T-helper 2 cell (primary cell): ENCODE measurements at places on chromosomes 1 and 21.

GRCh38 chr1:15229707-15230131 is 17.3 kb upstream of the FHAD1 start:
- no peak for DNase-seq

DNA sequence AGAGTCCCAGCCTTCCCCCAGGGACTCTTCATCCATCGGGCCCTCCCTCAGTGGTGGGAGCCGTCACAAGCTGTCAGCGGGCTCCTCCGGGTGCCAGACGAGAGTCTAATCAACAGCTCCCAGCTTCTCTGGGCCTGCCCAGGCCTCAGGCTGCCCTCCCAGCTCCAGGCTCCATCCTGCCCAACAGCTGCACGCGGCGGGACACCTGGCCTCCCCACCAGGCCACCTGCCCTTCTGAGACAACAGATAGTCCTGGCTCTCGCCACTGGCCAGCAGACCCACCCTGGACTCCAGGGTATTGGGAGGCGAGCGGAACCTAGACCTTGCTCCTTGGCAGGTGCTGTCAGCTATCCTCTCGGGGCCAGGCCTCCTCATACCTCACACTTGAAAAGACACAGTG is 3.1 kb downstream of the WNT4 start:
- no peak for DNase-seq

- DNase-seq, result no peak
Measured at GRCh38 chr1:114099268-114099667, 54.4 kb downstream of the SYT6 start.

GRCh38 chr21:35724156-35724555 is 336.2 kb downstream of the SETD4 start:
- no peak for DNase-seq

GRCh38 chr1:193926956-193927355 is 740.5 kb upstream of the B3GALT2 start:
- DNase-seq, result no peak

GRCh38 chr1:178908358-178908757 is 37.5 kb upstream of the ANGPTL1 start:
- DNase-seq, result no peak

DNA sequence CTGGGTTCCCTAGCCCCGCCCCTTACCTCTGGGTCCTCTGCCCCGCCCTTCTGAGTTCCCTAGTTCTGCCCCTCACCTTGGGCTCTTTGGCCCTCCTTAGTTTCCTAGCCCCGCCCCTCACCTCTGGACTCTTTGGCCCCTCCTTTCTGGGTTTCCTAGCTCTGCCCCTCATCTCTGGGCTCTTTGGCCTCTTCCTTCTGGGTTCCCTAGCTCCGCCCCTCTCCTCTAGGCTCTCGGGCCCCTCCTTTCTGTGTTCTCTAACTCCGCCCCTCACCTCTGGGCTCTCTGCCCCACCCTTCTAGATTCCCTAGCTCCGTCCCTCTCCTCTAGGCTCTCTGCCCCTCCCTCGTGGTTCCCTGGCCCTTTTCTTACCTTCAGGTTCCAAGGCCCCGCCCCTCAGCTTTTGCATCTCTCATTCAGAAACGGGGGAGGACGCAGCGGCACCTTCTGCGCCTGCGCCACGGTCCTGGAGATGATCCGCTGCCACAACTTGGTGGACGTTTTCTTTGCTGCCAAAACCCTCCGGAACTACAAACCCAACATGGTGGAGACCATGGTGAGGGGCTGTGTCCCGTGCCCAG is 88.5 kb downstream of the PTPRU start:
- DNase-seq, result no peak

DNA sequence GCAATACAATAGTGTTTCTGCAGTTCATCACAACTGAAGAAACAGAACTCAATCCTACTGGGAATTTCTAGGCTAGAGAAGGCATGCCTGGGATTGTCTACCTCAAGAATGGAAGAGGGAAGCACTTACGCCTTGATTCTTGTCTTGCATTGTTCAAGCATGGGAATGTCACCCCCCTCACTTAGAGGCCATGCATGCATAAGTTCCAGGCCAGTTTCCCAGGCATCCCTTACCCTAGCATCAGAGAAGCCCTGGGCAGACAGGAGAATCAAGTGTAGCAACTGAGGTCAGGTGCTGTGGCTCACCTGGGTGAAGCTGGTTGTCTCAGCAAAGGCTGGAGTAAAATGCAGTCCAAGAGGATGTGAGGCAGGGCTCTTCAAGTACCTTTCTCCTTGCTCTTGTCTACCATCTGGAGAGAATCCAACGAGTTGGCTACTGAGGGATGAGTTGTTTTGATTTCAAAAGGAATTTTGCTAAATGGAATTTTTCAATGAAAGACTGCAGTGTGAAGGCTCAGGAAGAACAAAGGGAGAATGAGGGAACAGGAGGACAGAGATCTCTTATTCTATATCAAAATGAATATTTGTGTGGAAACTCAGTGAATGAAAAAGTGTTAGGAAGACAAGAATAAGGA is 174.3 kb downstream of the NEK7 start:
- DNase-seq, result no peak

- no peak for DNase-seq
Measured at GRCh38 chr21:39613041-39613934, 548 bp downstream of the B3GALT5 start.

DNA sequence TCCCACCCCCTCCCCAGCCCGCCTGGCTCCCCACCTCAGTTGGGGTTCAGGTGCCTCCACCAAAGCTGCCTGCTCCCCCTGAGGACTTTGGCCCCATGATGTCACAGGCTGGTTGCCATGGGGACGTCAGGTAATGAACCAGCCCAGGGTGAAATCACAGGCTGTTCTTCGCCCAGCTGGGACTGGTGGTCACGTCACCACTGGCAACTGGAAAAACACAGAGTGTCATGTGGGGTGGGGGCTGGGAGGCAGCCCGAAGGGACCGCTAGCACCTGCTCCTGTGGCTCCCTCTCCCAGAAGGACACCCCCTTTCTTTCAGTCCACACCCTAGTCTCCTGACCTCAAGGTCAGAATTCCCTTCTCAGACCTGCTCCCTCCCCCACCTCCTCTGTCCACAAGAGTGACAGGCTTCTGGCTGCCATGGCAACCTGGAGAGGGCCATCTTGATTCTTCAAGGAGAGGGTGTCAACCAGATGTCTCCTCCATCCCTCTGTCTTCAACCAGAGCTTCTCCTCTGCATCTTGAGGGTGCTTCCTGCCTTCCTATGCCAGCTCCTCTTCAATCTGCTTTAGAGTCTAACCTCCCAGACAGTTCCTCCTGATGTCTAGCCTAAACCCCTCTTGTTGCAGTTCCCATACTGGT is 6.2 kb downstream of the FAM131C start:
- DNase-seq, result no peak

- DNase-seq, result no peak
Measured at GRCh38 chr1:7301664-7301981, 469.5 kb upstream of the VAMP3 start.

- peak; percentile 61 for DNase-seq
Measured at GRCh38 chr1:160432371-160432786, 32.0 kb downstream of the VANGL2 start.

- DNase-seq, result no peak
Measured at GRCh38 chr1:59072583-59072947, 224.3 kb upstream of the FGGY start.

DNA sequence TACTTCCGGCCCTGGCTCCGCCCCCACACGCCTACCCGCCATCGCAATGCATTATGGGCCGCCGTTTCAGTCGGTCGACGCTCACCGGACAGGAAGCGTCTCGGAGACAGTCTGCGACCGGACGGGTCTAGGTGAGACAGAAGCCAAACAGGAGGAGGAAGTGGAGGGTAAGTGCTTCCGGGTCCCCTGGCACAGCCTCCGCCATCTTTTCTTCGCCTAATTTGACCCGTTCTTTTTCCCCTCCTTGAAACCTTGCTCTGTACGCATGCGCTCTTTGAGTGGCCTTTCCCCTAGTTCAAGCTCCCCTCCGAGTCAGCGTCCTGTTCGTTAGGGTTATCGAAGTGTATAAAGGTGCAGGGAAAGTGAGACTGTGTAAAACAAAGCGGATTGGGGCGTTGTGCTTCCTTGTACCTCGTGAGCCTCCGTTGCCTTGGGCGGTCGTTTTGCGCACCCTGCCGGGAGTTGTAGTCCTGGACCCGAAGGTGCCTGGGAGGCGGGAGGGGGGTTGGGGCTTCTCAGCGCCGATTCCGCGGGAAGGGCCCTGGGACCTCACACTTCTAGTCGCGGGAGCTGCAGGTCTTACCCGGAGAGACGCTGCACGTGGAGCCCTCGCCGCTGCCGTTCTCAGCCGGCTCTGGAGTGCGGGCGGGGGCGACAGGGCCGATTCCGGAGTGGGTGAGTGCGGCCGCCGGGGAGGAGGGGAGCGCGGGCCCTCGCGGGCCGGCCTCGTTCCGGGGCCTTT is at the start of the genes ATP5PF and GABPA:
Gene ATP5PF (minus strand): TSS at position 1 of the 742 bp plus-strand sequence. CDS start 5,110 bp downstream, outside the sequence.
Gene GABPA (plus strand): TSS at position 69 of the 742 bp plus-strand sequence. CDS start 6,627 bp downstream, outside the sequence.
- DNase-seq, result peak; percentile 100

GRCh38 chr1:238264951-238265350 is 374.2 kb upstream of the ZP4 start:
- no peak for DNase-seq

GRCh38 chr1:110370827-110371226 is 20.0 kb downstream of the SLC16A4 start:
- DNase-seq, result no peak

DNA sequence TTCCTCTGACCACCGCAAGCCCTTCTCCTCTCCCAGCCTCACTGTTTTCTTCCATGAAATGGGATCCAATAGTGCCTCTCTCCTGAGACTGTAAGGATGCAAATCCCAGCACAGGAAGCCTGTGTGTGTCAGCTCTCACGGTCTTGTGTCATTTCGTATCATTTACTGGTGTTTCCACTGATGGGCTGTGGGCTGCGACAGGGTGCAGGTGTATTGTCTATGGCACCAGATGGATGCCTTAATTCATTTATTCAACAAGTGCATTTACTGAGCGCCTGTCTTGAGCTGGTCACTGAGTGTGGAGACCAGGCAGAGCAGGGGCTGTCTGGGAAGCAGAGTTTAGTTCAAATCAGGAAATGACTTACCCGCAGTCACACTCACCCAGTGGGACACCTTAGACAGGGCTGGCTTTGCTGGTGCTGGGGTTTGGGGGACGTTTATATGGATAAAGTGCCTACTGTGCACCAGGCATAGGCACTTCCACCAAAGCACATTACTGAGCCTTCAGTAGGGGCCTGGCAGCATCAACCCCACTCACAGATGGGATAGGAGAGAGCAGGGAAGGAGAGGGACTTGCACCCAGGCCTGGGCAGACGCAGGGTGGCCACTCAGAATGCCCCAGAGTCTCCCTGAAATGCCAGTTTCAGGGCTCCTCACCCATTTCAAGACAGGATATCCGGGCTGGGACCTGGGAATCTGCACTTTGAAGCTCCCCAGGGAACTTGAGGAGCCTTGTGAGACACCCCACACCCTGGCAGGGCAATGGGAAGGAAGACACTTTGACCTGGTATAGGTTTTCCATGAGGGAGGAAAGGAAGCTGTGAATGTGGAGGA is 398.9 kb downstream of the MATN1 start:
- DNase-seq, result no peak

GRCh38 chr21:14543983-14544382 is 2.1 kb downstream of the SAMSN1 start:
- DNase-seq, result no peak

GRCh38 chr1:43396059-43396458 is 6.4 kb downstream of the SZT2 start:
- no peak for DNase-seq

DNA sequence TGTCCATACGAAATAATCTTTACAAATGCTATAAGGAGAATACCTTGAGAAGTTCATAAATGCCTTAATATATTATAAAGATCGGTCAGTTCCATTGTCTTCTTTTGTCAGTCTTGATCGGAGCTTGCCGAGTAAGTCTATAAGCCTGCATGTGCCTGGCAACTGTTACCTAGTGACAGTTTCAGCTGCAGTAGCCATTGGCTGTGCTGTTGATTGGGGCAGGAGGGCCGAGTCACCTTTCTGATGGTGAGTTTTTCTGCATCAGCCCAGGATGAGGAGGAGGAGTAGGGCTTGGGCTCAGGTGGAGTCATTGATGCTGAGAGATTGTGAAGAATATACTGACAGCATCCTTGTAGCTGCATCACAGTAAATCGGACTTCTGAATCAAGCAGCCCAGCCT is 1.9 kb upstream of the GPR52 start:
- DNase-seq, result no peak

DNA sequence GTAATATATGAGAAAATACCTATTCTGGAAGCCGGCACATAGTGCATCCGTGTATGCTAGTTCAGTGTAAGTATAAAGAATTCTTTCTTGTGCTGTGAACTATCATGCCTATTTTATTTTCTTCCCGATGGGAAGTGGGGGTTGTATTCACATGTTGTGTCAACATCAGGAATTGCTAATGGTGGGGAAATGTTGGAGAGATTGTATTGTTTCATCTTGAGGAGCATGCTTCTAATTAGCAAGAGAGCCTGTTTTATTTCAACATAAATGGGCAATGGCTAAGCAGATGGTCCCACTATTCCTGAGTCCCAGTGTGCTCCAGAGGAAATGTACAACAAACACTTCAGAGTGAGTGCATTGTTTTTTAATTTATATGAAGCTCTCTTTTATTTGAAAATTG is 485.2 kb downstream of the PLPP3 start:
- DNase-seq, result no peak

GRCh38 chr1:231242516-231243198 is 1.6 kb downstream of the GNPAT start:
- no peak for DNase-seq

DNA sequence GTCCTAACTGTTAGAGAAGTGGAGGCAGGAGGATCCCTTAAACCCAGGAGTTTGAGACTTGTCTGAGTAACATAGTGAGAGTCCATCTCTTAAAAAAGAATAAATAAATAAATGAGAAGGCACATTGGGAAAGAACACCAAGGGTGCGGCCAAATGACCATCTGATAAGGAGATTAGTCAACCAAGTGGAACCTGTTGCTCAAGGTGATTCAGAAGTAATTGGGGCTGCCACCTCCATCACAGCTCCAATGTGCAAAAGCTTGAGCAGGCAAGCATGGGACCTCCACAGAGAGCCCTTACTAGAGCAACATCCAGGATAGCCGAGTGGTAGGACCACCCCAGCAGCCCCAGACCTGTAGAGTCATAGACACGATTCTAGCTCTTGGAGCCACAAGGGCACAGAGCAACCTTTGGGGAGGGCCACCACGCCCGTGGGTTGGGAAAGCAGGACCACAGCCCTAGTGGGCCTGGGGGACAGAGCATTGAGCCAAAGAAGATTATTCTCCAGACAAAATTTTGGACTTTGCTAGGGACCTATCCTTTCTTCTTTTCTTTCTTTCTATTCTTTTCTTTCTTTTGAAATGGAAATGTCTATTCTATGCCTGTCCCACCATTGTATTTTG is 40.9 kb downstream of the KCNK1 start:
- DNase-seq, result no peak

GRCh38 chr1:154992721-154993571 is 440 bp upstream of the LENEP start:
- DNase-seq, result no peak

GRCh38 chr1:53284224-53285020 is 43.4 kb downstream of the LRP8 start:
- DNase-seq, result no peak

DNA sequence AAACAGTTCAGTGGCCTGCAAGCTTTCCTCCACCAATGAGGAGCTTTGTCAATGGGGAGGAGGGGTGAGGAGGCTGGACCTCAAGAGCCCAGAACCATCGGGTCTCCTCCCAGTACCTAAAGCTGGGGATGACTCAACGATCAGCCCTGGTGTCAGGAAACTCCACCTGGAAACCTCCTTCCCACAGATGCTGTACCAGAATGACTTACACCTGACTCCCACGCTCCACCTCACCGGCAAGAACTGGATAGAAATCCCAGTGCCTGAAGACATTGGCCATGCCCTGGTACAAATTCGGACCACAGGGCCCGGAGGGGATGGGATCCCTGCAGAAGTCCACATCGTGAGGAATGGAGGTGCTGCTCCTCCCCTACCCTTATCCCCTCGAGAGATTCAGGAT is 11.4 kb downstream of the TMEM81 start:
- DNase-seq, result no peak
